ENCODE measurements at places on chromosomes 11 and 22.

DNA sequence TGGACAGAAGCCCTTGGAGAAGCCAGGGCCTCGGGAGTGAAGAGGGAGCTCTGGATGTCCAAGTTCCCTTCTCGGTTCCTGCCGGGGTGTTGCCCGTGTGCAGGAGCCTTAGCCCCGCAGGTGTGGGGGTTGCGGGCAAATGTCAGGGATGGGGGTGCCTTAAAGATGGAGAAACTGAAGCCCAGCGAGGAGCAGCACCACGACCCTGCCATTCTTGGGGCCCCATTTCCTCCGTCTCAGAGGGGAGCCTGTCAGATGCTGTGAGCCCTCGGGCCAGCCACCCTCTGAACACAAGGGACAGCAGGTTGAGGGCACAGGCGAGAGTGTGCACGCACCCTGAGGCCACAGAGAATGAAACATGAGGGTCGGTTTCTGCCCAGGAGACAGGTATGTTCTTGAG lies 6.3 kb downstream of the OSBPL5 start:
- no peak for DNase-seq

GRCh38 chr11:76803811-76804600 lies 20.9 kb downstream of the TSKU start:
- no peak for DNase-seq

GRCh38 chr11:17208257-17208999 lies 642 bp upstream of the PIK3C2A start:
- peak; percentile 76 for DNase-seq

DNA sequence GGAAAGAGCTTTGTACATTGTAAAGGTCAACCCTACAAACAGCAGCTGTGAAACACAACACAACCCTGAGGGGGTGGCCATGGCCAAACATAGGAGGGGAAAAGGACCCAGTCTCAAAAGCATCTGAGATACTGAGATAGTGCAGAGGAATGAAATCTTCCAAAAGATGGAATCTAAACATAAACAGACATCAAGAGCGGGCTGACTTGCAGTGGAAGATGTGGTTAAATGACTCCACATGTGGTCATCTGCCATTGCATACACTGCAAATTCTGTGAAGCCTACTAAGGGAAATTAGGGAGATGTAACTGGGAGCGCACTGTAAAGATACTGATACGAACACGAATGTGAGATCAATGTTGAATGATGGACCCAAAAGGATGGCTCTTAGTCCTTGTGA lies 22.0 kb downstream of the BDNF start:
- DNase-seq = no peak

GRCh38 chr11:123178186-123178585 lies 16.9 kb downstream of the CLMP start:
- DNase-seq = no peak

DNA sequence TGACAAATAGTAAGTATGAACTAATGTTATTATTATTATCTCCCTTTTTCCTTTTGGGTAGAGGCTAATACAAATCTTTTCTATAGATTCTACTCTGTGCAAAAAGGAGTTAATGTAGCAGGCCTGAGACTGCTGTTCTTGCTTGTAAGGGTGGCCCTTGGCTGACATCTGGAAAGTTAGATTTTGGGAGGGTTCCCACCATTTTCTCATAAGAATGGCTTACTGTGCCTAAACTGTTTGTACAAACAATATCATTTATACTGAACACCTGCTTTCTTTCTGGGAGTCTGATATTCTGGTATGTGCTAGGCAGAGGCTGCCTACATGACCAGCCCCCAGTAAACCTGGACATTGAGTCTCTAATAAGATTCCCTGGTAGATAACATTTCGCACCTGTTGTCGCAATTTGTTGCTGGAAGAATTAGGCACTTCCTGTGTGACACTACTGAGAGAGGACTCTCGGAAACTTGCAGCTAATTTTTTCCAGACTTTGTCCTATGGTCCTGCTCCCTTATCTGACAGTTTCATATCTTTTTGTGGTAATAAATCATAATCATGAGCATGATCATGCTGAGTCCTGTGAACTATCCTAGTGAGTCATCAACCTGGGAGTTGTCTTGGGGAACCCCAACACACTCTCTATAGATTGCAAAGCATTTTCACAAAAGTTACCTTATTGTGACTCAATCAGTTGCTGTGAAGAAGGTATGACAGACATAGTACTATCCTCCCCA lies 257.7 kb upstream of the CCDC90B start:
- no peak for DNase-seq

GRCh38 chr11:92070026-92070889 lies 154.4 kb upstream of the FAT3 start:
- DNase-seq = no peak

DNA sequence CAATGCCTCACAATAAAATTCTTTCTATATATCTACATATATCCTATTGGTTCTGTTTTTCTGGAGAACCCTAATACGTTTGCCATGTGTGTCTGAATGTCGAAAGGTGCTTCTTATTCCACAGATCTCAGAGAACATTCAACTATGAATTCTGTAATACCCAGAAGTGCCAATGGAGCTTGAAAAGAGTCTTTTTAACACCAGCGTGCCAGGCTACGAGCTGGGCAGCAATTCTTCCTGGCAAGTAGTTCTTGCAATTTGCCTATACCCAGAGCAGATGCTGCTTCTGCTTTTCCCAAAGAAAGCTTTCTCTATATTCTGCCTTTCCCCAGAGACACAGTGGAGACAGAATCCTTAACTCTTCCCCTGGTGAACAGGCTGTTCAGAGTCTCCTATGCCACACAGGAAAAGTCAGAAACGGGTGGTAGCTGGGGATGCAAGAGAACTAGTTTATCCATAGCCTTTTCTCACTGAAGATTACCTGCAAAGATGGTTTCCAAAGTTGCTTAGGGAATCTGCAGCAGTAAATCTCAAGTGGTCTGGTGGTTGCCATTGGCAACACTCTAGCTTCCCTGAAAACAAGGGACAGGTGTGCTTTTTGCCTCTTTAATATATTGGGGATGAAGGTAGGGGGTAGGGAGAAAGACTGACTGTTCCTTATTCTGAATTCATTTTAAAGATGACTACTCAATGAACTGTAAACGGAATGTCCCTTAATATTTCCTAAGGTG lies 16.8 kb upstream of the PAFAH1B2 start:
- no peak for DNase-seq

- no peak for DNase-seq
Measured at GRCh38 chr11:93484716-93485115, 58.5 kb downstream of the SMCO4 start.

GRCh38 chr11:95916049-95916448 lies 7.9 kb downstream of the MTMR2 start:
- DNase-seq = no peak

- DNase-seq = no peak
Measured at GRCh38 chr11:16191868-16192240, 164.5 kb downstream of the SOX6 start.

GRCh38 chr22:49070501-49070900 lies 757.2 kb downstream of the BRD1 start:
- DNase-seq = no peak

DNA sequence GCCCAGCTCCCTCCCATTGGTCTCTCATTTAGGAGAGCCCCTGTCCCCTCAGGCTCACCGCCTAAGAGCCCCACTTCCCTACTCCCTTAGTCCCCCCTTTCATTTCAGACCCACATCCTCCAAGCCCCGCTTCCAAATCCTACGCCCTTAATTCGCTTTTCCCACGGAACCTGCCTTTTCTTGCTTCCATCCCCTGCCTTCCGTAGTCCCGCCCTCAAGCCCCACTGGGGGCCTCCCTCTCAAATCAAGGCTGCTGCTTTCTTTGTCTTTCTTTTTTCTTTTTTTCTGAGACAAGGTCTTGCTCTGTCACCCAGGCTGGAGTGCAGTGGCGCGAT lies 396 bp downstream of the CCDC157 start:
- DNase-seq = no peak

DNA sequence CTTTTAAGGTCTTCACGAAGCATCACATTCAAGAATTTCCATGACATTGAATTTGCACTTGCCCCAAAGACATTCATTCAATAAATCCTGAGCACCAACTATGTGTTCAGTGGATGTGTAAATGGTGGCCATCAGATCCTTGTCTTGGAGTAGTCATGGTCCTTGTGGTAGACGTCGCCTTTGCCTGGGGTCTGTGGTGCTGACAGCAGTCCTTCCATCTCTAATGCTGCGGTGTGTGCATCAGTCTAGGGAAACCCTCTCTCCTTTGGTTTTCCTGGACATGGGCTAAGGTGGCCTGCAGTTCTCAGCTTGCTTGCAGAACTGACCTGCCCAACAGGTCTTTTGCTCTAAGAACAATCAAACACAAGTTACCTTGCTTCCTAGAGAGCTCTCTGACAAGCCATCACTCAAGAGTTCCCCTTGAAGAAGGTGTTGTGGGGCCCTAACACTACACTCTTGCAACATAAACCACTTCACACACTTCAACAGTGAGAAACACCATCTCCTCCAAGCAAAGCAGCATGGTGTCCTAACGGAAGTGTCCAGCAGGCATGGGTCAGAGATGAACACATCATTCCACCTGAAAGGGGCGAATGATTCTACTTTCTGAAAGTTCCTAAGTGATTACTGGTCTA lies 72.1 kb downstream of the BUD13 start:
- DNase-seq = no peak
